Mesenteric fat pad (tissue), 1 donor: ENCODE measurements at places on chromosomes 6 and 20.
A peak's percentile ranks its signal among the peaks of the same experiment; 100 is the strongest.

DNA sequence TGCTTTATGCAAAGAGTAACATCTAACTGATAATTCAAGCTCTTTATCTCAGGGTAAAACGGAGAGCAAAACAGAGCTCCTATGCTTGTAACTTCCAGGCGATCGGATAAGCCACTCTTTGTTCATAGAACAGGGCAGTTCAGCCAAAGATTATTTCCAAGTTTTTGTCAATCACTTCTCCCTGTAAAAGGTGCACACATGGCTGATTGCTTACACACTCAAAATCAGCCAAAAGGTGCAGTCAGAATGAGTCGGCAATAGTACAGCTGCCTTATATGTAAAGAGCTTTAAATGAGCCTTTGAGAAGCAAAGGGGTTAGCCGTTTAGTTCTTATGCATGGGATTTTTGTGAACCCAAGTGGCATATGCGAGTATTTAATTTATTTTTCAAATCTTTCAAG is 449.6 kb upstream of the POU3F2 start:
- DNase-seq, result no peak

- DNase-seq, result no peak
Measured at GRCh38 chr20:23268792-23269354, 81.7 kb upstream of the NXT1 start.

DNA sequence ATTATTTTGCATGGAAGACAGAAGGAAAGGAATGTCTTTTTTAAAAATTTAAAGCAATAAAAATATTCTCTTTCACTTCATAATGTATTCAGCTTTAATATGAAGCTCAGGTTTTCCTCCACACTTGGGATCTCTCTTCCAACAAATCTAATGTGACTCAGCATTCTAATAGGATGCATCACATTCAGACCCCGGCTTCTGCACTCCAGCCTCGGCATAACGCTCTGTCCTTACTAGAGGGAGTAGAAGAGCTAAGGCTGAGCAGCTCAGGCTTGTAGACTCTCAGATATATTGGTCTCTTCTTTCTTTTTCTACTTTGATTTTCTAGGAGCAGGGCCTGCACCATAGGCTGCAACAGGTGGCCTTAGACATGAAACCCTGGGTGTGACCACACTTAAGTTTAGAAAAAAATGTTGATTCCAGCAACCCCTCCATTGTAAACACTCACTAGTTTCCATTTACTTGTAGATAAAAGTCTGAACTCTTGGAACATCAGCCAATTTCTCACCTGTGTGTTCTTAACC is 161.7 kb downstream of the PAK5 start:
- no peak for DNase-seq

GRCh38 chr20:22824077-22824476 is 211.0 kb upstream of the SSTR4 start:
- no peak for DNase-seq

GRCh38 chr20:8633366-8633765 is 435.5 kb upstream of the PLCB4 start:
- DNase-seq, result no peak

- no peak for DNase-seq
Measured at GRCh38 chr6:12483712-12484111, 193.6 kb downstream of the EDN1 start.

DNA sequence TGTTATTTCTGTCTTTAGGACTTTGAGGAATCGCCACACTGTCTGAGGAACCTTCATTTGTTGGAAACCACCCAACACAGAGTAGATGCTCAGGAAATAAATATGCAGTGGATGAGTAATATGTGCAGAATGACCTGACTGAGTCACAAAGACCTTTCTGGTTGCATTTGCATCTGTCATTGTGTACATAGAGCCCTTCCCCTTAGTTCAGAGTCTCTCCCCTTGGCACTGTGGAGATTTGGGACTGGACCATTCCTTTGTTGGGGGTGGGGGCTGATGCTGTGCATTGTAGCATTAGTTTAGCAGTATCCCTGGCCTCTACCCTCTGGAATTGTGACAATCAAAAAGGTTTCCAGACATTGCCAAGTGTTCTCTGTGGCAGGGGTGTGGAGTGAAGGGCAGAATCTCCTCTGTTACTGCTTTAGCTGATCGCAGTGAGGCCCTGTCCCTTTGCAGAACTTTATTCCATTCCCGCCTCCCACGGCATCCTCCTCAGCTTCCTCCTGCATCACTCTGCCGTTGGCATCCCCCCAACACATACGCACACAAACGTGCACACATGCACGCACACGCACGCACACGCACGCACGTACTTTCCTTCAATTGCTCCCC is 64.5 kb downstream of the EYA2 start:
- no peak for DNase-seq

DNA sequence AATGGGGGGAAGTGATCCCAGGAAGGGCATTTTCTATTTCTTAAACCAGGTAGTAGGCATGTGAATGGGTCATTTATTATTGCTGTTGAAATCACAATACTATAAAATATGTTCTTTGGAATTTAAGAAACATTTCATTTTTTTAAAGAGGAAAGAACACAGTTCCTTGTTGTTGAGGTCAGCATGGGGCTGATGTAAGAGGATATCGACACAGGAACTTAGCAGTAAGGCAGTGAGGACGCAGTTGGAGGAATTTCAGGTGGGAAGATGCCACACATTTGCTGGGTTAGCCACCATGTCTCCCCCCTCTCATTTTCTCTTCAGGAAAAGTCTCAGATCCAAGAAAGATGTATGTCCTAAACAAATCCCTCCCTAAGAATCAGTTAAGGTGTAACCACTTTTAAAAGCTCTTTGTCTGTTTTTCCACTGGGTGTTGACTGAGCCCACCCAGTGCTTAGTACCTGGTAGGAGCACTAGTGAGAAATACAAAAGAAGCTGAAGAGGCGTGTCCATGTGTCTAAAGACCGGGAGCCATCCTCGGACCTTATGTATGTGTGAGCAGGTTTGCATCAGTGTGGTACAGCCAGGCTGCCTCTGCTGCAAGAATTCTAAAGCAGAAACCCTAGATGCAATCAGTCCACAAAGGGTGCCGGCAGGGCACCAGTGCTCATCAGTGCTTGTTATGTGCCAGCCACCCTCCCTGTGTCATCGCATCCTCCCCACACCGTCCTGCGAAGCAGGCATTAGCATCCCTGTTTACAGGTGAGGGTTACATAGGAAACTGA is 98.9 kb downstream of the TCP11 start:
- DNase-seq, result no peak

- DNase-seq, result peak; percentile 39
Measured at GRCh38 chr6:167130712-167131684, 8.1 kb downstream of the CCR6 start.

DNA sequence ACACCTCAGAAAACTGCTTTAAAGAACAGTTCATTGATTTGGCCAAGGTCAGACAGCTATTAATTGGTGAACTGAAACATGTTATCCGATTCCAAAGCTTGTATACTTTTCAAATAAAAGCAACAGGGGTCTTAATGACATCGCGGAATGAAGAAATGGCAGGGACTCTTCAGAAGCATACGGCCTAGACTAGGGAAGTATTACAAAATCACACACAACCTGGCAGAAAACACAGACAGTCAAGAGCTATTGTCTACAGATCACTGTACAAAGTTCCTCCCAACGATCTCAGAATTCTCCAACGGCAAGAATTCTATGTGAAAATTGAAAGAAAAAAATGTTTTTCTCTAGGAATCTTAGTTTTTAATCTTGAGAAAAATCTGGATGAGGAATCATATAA is 105.5 kb downstream of the PTPRK start:
- DNase-seq, result no peak

DNA sequence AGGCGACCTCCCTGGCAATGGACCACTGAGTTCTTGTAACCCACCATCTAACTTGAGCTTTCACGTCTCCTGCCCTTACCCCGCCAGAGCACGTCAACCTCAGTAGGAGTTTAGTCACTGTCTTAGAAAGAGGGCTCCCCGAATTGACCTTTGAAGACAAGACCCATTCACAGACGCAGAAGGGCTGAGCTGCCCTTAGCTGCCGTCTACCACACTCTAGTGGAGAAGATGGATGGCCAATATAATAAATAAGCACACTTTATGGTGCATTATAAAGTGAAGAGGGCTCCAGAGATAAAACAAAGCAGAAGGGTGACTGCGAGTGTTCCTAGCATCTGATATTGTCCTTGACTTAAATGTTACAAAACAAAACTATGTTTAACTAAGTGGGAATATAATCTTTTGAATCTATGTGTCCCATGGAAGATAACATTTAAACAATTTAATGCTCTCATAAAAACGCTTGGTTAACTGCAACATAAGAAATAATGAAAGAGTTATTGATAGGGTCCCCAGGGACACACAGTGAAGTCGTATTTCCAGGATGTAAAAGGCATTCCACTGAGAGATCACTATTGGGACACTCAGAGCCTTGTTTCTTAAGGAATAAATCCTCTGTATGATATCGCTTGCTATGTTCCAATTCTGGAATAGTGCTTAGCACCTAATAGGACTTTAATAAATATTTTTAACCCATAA is 261.1 kb downstream of the THBS2 start:
- no peak for DNase-seq

DNA sequence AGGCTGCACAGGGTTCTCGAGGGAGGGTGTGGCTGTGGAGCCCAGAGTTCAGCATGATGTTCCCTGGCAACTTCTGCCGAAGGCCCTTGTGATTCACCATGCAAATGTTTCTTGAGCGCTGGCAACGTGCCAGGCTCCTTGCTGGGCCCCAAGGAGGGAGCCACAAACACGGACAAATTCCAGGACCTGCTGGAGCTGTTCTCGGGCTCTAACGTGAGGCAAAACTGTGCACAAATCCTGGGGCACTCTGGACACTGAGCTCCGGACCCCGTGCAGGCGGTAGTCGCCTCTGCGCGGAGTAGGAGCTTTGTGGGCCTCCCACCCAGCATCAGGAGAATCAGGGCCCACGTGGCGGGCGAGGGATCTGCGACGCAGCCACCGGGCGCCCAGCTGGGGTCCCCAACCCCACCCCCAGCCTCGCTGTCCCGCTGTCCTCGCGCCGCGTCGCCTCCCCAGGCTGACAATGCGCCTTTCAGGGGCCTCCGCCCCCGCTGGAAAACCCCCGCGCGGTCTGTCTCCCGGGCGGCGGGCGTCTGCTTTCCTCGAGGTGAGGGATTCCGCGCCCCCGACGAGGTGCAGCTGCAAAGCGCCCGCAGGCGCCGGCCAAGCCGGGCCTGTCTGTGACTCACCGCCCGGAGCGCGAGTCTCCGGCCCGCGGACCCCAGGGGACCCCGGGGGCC is 31.7 kb upstream of the SCUBE3 start:
- DNase-seq, result no peak

- no peak for DNase-seq
Measured at GRCh38 chr6:33201935-33202334, 1.3 kb downstream of the SLC39A7 start.

DNA sequence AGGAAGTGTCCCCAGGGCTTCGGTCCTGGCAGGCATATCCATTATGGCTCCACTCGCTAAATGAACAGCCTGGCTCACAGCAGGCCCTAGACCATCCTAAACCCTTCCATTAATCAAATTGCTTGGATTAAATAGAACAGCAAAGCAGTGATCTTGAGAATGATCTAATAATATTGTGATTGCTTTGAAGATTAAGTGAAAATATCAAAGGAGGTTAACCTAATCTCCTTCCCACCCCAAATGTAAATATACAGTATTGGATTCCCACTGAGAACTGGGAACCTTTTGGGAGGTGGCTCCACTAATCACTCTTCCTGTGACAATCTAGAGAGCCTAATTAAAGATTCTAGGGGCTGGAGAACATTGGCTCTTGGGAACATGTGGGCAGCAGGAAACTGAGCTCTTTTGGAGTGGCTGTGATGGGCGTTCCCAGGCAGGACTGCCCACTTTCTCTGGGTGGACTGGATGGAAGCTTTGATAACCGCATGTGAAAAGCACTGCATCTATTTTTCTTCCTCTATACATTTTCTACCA is 68.3 kb upstream of the FRMD1 start:
- no peak for DNase-seq

- no peak for DNase-seq
Measured at GRCh38 chr6:2951728-2952127, 19.6 kb downstream of the SERPINB6 start.

DNA sequence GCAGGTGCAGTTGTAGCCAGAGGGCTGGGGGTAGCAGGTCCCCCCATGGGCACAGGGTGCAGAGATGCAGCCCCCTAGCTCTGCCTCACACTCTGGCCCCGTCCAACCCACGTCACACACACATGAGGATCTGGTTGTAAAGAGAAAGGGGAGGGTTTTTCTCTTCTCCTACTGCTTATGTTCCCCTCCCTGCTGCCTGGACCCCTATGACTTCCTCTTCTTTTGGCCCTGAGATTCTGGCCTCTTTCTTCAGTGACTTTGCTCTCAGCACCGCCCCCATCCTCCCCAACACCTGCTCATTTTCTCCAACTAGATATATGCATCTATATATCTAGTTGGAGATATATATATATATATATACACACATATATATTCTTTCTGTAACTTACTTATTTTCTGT is 9.7 kb downstream of the NOTCH4 start:
- no peak for DNase-seq

DNA sequence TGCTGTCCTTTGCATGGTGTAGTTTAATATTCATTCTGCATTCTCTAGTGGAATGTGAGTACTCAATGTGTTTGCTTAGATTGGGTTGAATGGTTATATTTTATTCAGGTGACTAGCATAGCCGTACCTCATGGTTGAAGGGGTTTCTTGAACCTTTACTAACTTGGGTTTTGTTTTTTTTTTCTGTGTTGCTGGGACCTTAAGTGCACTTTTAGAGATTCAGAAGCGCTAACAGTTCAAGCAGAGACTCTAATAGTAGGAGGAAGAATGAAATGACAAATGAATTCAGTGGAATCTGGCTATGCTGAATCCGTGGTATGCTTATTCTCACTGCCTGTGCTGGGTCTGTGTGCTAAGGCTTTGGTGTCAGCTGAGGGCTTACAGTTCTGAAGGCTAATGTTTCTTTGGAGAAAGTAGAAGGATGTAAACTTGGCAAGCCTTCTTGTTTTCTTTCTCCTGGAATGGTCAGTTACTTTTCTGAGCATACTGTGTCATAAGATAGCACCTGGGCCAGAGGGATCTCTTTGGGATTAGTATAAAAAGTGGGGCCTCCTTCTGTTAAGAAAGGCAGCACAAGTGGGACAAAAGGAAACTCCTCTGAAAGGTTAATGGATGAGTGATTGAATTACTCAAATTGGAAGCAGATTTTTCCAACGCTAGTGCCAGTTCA is 28.7 kb downstream of the RNF144B start:
- DNase-seq, result no peak

DNA sequence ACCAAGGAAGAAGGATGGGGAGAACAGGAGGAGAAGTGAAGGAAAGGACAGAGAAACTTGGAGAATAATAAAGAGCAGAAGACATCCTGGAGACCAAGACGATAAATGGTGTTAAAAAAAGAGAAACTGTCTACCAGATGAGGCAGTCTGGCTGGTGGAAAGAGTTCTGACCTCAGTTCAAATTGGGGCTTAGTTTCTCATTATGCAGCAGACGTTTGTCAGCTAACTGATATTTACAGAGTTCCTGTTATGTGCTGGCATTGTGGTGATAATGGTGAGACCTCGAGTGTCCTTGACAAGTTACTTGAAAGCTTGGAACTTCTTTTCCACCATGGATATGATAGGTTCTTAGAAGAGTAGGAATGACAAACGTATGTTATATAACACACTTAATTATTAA is 142.7 kb downstream of the LRRC1 start:
- DNase-seq, result no peak
